Testis (tissue), 5 donors: ENCODE measurements at places on chromosomes 2 and 18. TPM values are rescaled to one million over a fixed set of nuclear protein-coding genes. Genes with fewer than 3 reads are reported as not detected.

GRCh38 chr2:209145941-209146681 lies 277.7 kb upstream of the MAP2 start:
- no peak overlapping the region for H3K4me3 ChIP-seq
- H3K27ac ChIP-seq, result no peak overlapping the region
- no peak for DNase-seq
- H3K4me1 ChIP-seq, result no peaks in the 10 kb centered on the region
- no peaks in the 10 kb centered on the region for H3K36me3 ChIP-seq
- no peaks in the 10 kb centered on the region for H3K27me3 ChIP-seq

DNA sequence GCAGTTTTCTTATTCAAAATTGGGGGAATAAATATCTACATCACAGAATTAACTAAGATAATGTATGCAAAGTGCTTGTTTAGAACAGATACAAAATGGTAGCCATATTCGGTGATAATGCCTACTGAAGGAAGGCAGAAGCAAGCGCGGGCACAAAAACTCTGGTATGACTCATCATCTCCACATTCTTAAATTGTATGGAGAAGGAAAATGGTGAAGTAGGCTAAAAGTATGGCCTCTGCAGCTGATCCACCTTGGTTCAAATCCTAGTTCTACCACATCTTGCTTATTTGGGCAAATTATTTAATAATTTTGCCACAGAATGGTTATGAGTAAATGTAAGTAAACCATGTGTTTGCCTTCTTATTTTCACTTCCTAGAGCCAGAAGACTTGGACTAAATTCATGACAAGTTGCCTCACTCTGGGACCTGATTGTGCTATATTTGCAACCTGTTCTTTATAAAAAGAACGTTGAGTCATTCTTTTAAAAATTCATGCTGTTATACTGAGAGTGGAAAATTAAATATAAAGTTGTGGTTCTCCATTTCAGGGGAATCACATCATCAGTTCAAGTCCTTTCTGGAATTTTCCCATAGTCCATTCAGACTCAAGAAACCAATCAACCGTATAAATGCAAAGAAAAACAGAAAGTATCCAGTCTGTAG lies 9.0 kb upstream of the CDK15 start:
- H3K4me1 ChIP-seq, result no peaks in the 10 kb centered on the region
- no peaks in the 10 kb centered on the region for H3K27me3 ChIP-seq
- DNase-seq, result no peak

DNA sequence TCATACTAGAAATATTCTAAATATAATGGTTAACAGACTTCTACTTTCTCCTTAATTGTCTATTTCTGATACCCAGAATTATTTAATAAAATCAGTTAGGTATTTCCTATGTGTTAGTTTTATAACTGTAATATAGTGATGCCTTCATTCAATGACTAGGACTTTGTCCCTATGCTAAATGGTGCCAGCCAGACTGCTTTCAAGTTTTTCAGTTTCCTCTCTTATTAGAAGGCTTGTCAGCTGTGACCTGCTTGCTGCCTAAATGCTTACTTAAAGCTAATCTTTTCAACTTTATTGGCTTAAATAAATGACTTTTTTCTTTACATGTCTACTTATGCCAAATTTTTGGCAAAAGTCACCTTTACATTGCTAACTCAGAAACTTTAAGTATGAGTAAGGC lies 30.7 kb downstream of the BAZ2B start:
- H3K36me3 ChIP-seq, result no peaks in the 10 kb centered on the region
- no peak for DNase-seq
- no peaks in the 10 kb centered on the region for H3K4me1 ChIP-seq
- no peaks in the 10 kb centered on the region for H3K27me3 ChIP-seq

DNA sequence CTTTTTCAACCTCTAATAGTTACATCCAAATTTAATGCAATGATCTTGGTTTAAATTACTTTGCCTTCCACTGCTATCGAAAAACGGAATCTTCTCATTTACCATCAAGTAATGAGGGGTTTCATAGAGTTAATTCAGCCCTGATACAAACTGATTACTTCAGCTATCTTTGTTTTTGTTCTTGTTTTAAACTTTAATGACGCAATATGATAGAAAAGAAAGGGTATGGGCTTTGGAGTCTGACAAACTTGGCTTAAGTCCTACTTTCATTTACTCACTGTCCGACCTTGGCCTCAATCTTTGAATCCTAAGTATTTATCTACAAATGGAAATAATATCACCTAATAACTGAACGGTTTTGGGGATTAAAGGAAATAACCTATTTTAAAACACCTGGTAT lies 16.1 kb downstream of the ADAM17 start:
- H3K27me3 ChIP-seq, result peaks cover 3% of the 10 kb centered on the region
- peaks cover 33% of the 10 kb centered on the region for H3K4me1 ChIP-seq
- DNase-seq, result no peak
- no peaks in the 10 kb centered on the region for H3K36me3 ChIP-seq
- H3K4me3 ChIP-seq, result no peak overlapping the region

DNA sequence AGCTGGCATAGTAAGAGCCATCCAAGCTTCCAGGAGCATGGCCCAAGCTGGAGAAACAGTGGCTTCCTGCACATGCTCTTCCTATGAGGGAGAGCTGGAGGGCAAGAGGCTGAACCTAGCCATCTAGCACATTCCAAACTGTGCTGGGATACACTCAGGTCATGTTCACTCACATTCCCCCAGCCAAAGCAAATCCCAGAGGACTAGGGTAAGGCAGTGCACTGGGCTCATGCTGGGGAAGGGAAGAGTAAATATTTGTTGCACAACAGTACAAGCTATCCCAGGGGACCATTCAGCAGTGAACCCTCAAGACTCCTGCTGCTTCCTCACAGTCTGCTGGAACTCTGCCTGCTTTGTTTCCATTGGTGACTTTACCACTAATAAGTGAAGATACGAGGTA lies 20.7 kb upstream of the GYPC start:
- no peak overlapping the region for H3K4me3 ChIP-seq
- H3K27me3 ChIP-seq, result no peaks in the 10 kb centered on the region

Gene KDSR
- 41.7 TPM for total RNA-seq

- no peak overlapping the region for H3K4me3 ChIP-seq
- H3K27ac ChIP-seq, result peak overlapping the region; percentile 69
- H3K36me3 ChIP-seq, result no peaks in the 10 kb centered on the region
- H3K27me3 ChIP-seq, result no peaks in the 10 kb centered on the region
These were observed 24.0 kb downstream of the IL1B start for GRCh38 chr2:112812318-112813267.

DNA sequence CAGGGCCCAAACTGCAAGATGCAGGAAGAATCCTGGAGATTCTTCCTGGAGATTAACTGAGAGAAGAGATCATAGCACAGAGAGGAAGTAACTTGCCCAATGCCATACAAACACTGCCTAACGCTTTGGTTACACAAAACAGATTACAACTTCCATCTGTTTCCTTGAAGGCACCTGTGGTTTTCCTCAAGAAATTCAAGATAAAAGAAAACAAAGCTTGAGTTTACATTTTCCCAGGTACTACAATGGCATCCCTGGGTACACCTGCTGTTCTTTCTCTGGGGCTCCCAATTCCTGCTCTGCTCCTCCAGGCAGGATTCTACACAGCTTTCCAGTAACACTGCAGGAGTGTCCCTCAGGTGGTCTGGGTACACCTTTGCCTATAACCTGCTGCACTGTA lies 781.9 kb upstream of the ID2 start:
- H3K27ac ChIP-seq, result no peak overlapping the region
- no peaks in the 10 kb centered on the region for H3K27me3 ChIP-seq
- H3K4me1 ChIP-seq, result no peaks in the 10 kb centered on the region
- no peaks in the 10 kb centered on the region for H3K36me3 ChIP-seq
- H3K4me3 ChIP-seq, result no peak overlapping the region

- no peaks in the 10 kb centered on the region for H3K27me3 ChIP-seq
- no peak overlapping the region for H3K27ac ChIP-seq
- H3K4me3 ChIP-seq, result no peak overlapping the region
- DNase-seq, result no peak
These were observed 78.2 kb upstream of the UGP2 start for GRCh38 chr2:63763391-63763941.

DNA sequence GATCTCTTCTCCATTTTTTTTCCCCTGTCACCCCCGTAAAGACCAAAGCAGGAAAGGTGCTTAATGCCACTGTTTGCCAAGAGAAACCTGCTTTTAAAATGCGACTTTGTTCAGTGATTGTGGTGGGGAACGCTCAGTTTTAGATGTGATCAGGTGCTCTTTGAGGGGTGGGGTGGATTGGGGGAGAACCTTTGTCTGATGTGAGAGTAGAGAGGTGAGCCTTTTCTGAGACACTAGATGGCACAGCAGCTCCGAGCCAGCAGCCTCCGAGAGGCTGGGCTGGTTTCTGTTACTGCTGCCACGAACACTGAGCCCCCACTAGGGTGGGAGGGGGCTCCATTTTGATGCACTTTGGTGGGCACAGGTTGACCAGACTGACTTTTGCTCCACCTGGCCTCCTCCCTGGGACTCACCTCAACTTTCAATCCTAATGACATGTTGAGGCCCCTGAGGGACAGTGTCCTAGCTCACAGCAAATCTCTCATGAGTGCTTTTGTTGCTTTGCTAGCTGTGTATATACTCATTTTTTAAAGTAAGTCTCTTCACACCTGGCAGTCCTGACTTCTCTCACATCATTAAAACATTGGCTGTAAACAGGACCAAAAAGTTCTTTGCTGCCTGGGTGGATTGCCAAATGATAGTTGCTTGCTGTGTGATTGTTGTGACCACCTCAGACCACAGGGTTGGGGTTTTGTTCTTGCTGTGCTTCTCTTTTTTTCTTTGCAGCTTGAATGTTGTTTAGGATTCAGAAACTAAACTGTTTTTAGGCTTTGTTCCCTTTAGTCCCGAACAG lies 98.2 kb upstream of the MAP3K20 start:
- H3K27ac ChIP-seq, result no peak overlapping the region
- H3K27me3 ChIP-seq, result no peaks in the 10 kb centered on the region
- no peak overlapping the region for H3K4me3 ChIP-seq
- H3K36me3 ChIP-seq, result no peaks in the 10 kb centered on the region
- no peak for DNase-seq
- H3K4me1 ChIP-seq, result peaks cover 10% of the 10 kb centered on the region

Gene CTAGE1
- total RNA-seq, result 19.6 TPM

- no peak for DNase-seq
- no peaks in the 10 kb centered on the region for H3K4me1 ChIP-seq
- no peak overlapping the region for H3K27ac ChIP-seq
- H3K4me3 ChIP-seq, result no peak overlapping the region
These were observed 16.5 kb upstream of the FIGN start for GRCh38 chr2:163752267-163752666.

GRCh38 chr2:152304836-152305235 lies 30.1 kb upstream of the FMNL2 start:
- no peak for DNase-seq
- H3K36me3 ChIP-seq, result no peaks in the 10 kb centered on the region
- H3K27ac ChIP-seq, result no peak overlapping the region
- H3K27me3 ChIP-seq, result no peaks in the 10 kb centered on the region

DNA sequence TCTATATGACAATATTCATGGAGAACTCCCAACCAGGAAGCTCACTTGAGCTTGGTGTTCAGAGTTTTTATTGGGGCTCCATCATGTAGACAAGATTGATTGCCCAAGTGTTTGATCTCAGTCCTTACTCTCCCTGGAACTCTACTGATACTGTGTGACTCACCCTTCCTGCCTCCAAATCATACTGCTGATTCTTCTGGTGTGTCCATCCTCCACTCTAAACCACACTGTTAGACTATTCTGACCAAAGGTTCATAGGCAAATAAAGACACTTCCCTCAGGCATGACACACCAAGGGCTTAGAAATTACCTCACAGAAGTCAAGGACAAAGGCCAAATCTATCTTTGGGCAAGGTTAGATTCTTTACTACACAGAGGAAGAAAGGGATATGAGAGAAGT lies 107.9 kb upstream of the CDH20 start:
- no peaks in the 10 kb centered on the region for H3K4me1 ChIP-seq
- no peak for DNase-seq
- no peak overlapping the region for H3K4me3 ChIP-seq
- H3K27ac ChIP-seq, result no peak overlapping the region
- H3K36me3 ChIP-seq, result no peaks in the 10 kb centered on the region
- H3K27me3 ChIP-seq, result no peaks in the 10 kb centered on the region

Gene GKN2
- not detected for total RNA-seq

- H3K27me3 ChIP-seq, result no peaks in the 10 kb centered on the region
- no peak overlapping the region for H3K4me3 ChIP-seq
- H3K27ac ChIP-seq, result no peak overlapping the region
- no peaks in the 10 kb centered on the region for H3K36me3 ChIP-seq
- no peaks in the 10 kb centered on the region for H3K4me1 ChIP-seq
- DNase-seq, result no peak
These were observed 220.4 kb upstream of the FOSL2 start for GRCh38 chr2:28172114-28172898.

Gene KCNF1
- 0.63 TPM for total RNA-seq
